Ovary (tissue), 10 donors: ENCODE measurements at places on chromosomes 5 and 9.

DNA sequence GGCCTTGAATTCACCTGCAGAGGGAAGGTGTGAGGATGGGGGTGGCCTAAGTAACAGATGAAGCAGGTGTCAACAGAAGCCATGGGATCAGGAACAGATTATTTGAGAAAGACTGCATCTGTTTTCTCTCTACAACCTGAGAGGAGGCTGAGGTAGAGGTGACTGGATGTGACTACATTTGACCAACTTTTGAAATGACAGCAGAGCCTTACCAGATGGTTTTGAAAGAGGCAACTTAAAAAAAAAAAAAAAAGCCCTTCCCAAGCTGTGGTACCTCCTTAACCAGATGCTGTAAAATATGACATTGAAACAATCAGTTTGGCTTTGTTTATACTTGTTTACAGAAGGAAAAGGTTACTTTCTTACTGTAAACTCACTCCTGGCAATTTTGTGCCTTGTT lies 108.6 kb downstream of the TRIO start:
- DNase-seq = no peak
- H3K4me1 ChIP-seq = peaks cover 5% of the 10 kb centered on the region
- no peak overlapping the region for H3K4me3 ChIP-seq
- no peaks in the 10 kb centered on the region for H3K36me3 ChIP-seq
- no peak overlapping the region for H3K27ac ChIP-seq

- H3K4me1 ChIP-seq = peaks cover 6% of the 10 kb centered on the region
- no peak overlapping the region for H3K27ac ChIP-seq
- H3K4me3 ChIP-seq = no peak overlapping the region
- peaks cover 12% of the 10 kb centered on the region for H3K27me3 ChIP-seq
Observed at GRCh38 chr9:130940693-130941576, 1.9 kb upstream of the FIBCD1 start.

DNA sequence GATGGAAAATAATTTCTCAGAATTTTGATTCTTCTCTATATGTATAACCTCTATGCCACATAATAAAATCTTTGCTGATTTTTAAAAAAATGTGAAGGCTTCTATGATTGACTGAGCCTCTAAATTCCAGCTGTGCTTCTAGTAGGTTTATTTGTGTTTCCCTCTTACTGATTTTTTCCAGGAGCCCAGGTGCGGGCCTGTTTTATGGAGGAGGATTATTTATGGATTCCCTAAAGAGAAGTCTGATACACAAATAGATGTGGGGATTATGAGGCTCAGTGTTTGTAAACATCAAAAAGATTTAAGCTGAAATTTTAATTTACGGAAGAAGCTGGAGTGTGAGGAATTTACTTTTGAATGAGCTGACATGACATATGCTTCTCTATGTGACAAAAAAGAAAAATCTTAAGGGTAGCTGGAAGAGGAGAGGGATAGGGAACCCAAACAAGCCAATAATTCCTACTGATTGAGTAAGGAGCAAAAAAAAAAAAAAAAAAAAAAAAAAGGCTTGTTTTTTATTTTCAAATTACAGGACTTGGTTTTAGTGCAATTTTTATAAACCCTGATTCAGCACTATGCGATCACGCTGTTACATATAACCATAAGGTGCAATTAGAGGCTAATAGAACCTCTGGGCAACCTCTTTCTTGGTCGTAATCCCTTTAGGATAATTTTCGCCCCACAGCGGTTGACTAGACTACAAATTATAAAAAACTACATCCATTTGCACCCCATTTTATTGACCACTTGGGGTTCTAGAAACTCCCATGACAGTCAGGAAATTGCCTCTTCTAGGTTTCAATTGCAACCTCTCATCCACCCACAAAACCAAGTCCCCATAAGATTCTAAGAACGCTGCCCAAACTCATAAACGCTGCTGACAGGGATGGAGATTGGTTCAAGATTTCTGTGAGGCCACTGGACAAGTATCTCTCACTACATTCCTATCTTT lies 44.4 kb upstream of the RAI14 start:
- no peak for DNase-seq
- no peaks in the 10 kb centered on the region for H3K27me3 ChIP-seq
- no peaks in the 10 kb centered on the region for H3K4me1 ChIP-seq
- no peak overlapping the region for H3K4me3 ChIP-seq
- H3K27ac ChIP-seq = no peak overlapping the region

GRCh38 chr5:177475563-177476427 lies 2.4 kb upstream of the DBN1 start:
- no peak for DNase-seq
- no peaks in the 10 kb centered on the region for H3K36me3 ChIP-seq
- no peaks in the 10 kb centered on the region for H3K27me3 ChIP-seq
- no peak overlapping the region for H3K4me3 ChIP-seq
- peak overlapping the region; percentile 30 for H3K27ac ChIP-seq

- no peaks in the 10 kb centered on the region for H3K27me3 ChIP-seq
- DNase-seq = no peak
- no peaks in the 10 kb centered on the region for H3K36me3 ChIP-seq
- H3K27ac ChIP-seq = no peak overlapping the region
- H3K4me1 ChIP-seq = no peaks in the 10 kb centered on the region
Observed at GRCh38 chr5:127316011-127316410, 25.4 kb downstream of the MEGF10 start.

DNA sequence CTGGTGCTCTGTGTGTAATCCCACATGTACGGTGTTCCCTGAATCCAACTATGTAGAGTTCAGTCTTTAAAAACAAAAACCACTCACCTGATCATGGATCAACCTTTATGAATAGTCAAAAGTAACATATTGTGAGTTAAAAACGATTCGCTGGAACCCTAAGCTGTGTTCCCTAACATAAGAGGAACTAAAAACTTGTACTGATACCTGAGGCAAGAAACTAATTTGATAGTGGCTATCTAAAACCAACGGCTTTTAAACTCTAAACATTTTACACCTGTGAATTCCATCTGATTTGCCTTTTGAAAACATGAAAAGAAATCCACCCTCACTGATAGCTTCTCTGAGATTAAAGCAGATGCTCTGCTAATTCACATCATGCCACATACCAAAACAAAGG lies 101.5 kb downstream of the DEPDC1B start:
- no peak overlapping the region for H3K4me3 ChIP-seq
- no peaks in the 10 kb centered on the region for H3K27me3 ChIP-seq
- H3K4me1 ChIP-seq = no peaks in the 10 kb centered on the region
- no peaks in the 10 kb centered on the region for H3K36me3 ChIP-seq
- no peak for DNase-seq
- H3K27ac ChIP-seq = no peak overlapping the region

DNA sequence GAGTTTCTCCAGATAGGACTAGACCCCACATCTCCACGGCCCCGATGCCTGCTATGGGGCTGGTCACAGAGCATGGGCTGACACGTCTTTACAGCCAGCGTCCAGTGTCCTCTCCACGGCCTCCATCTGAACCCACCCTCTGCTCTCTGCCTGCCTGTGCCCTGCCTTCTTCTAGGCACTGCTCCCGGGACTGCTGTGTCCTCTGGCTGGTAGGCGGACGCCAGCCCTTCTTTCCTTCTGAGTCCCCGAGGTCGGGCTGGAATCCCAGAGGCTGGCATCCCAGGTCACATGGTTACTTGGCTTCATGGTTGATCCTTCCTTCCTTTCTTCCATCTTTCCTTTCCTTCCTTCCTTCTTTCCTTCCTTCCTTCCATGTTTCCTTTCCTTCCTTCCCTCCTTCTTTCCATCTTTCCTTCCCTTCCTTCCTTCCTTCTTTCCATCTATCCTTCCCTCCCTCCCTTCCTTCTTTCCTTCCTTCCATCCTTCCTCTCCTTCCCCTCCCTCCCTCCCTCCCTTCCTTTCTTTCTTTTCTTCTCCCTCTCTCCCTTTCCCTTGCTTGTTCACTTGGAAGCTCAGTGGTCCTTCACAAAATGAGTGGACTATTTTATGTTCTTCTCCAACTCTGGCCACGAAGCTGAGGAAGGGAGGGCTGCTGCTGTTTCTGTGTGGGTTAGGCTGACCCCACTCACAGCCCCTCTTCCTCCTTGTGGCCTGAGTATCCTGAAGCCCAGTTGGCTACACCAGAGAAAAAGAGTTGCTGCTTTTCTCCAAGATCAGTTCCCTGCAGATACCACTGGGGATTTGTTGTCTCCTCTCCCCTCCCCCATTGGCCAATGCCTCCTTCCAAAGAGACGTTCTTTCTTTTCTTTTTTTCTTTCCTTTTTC lies 66.8 kb upstream of the NEURL1B start:
- no peak overlapping the region for H3K4me3 ChIP-seq
- H3K27me3 ChIP-seq = no peaks in the 10 kb centered on the region
- H3K36me3 ChIP-seq = no peaks in the 10 kb centered on the region
- no peak overlapping the region for H3K27ac ChIP-seq
- peaks cover 7% of the 10 kb centered on the region for H3K4me1 ChIP-seq

DNA sequence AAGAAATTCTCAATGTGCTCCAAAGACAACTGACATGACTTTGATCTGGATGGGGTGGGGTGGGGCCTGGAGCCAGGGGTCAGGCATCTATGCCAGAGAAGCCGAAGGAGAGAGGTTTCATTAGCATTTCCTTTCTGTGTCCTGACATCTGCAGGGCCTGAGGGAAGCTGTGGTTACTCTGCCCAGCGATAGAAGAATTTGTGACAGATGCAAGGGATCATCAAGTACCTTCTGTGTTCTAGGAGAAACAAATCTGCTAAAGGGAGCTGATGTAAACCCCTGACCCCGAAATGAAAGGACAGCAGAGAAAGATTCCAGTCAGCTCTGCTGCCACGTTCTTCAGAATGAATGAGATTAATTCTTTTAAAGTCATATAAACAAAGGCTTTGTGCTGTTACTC lies 335.7 kb downstream of the PRELID2 start:
- H3K4me1 ChIP-seq = no peaks in the 10 kb centered on the region
- no peaks in the 10 kb centered on the region for H3K27me3 ChIP-seq

GRCh38 chr5:122454541-122454940 lies 142.5 kb downstream of the SNCAIP start:
- H3K36me3 ChIP-seq = no peaks in the 10 kb centered on the region
- no peak for DNase-seq
- H3K27me3 ChIP-seq = no peaks in the 10 kb centered on the region
- peaks cover 12% of the 10 kb centered on the region for H3K4me1 ChIP-seq
- H3K4me3 ChIP-seq = no peak overlapping the region

DNA sequence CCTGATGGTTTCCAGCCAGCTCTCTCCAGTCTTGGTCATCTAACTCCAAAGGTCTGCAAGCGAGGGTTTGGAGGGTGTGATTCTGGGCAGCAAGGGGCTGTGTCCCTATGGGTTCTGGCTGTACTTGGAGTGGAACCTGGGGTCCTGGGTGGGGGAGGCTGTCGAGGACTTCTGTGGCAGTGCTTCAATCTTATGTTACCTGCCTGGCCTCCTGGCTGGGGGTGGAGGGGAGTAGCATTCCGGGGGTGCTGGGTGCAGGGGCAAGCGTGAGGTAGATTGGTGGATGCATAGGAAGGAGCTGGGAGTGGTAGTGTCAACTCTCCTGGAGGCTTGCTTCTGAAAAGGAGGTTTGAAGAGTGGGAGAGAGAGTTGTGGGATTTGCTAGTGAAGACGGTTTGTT lies 143.4 kb downstream of the HSPA4 start:
- H3K27ac ChIP-seq = no peak overlapping the region
- DNase-seq = no peak
- H3K36me3 ChIP-seq = no peaks in the 10 kb centered on the region
- no peaks in the 10 kb centered on the region for H3K4me1 ChIP-seq
- H3K27me3 ChIP-seq = no peaks in the 10 kb centered on the region
- no peak overlapping the region for H3K4me3 ChIP-seq

DNA sequence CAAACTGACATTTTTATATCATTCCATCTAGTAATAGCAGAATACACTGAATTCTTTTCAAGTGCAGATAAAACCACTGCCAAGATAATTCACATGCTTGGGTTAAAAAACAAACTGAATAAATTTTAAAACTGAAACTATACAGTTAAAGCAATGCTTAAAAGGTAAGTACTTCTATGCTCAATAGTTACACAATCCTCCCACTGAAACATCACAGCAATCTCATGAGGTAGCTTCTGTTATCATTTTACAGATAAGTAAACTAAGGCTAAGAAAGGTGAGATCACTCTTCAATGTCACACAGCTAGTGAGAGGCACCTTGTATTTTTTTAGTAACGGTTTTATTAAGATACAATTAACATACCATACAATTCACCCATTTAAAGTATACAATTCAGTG lies 13.4 kb upstream of the GOLGA1 start:
- no peaks in the 10 kb centered on the region for H3K4me1 ChIP-seq
- no peak for DNase-seq
- no peaks in the 10 kb centered on the region for H3K36me3 ChIP-seq
- no peaks in the 10 kb centered on the region for H3K27me3 ChIP-seq
- H3K4me3 ChIP-seq = no peak overlapping the region

DNA sequence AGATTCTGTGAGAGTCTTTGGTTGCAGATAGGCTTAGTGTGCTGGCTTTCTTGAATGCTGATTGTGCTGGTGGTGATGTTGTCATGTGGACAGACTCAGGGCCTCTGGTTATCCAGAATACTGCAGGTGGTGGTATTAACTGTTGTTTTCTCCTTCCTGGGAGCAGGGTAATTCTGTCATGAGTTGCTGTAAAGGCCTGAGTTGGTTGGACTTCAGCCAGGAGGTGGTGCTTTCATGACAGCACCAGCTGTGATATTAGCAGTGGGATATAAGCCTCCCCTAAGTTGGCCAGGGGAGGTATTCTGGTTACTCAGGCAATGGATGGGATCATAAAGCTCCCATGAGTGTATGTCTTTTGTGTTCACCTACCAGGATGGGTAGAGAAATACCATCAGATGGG lies 16.4 kb upstream of the RNF180 start:
- H3K27ac ChIP-seq = no peak overlapping the region
- no peak for DNase-seq
- H3K4me3 ChIP-seq = no peak overlapping the region
- H3K4me1 ChIP-seq = peaks cover 3% of the 10 kb centered on the region
- H3K27me3 ChIP-seq = no peaks in the 10 kb centered on the region

GRCh38 chr9:7315746-7316145 lies 483.8 kb downstream of the DMAC1 start:
- H3K36me3 ChIP-seq = no peaks in the 10 kb centered on the region
- H3K27me3 ChIP-seq = no peaks in the 10 kb centered on the region
- H3K4me3 ChIP-seq = no peak overlapping the region
- no peak for DNase-seq
- no peaks in the 10 kb centered on the region for H3K4me1 ChIP-seq

- no peaks in the 10 kb centered on the region for H3K27me3 ChIP-seq
- DNase-seq = no peak
- no peaks in the 10 kb centered on the region for H3K4me1 ChIP-seq
- no peak overlapping the region for H3K27ac ChIP-seq
- no peak overlapping the region for H3K4me3 ChIP-seq
- H3K36me3 ChIP-seq = no peaks in the 10 kb centered on the region
Observed at GRCh38 chr9:91580136-91580535, 156.5 kb upstream of the NFIL3 start.

- no peaks in the 10 kb centered on the region for H3K27me3 ChIP-seq
- H3K27ac ChIP-seq = no peak overlapping the region
- H3K4me1 ChIP-seq = no peaks in the 10 kb centered on the region
- DNase-seq = no peak
- no peaks in the 10 kb centered on the region for H3K36me3 ChIP-seq
Observed at GRCh38 chr5:27568811-27569210, 530.4 kb upstream of the CDH9 start.

- H3K27me3 ChIP-seq = no peaks in the 10 kb centered on the region
- H3K36me3 ChIP-seq = no peaks in the 10 kb centered on the region
- peaks cover 33% of the 10 kb centered on the region for H3K4me1 ChIP-seq
- H3K4me3 ChIP-seq = no peak overlapping the region
- no peak overlapping the region for H3K27ac ChIP-seq
Observed at GRCh38 chr5:172876578-172876977, 42.5 kb downstream of the ERGIC1 start.

GRCh38 chr5:56169281-56169680 lies 63.8 kb downstream of the ANKRD55 start:
- no peaks in the 10 kb centered on the region for H3K36me3 ChIP-seq
- H3K27me3 ChIP-seq = no peaks in the 10 kb centered on the region
- no peak overlapping the region for H3K27ac ChIP-seq

- no peak overlapping the region for H3K4me3 ChIP-seq
- no peak for DNase-seq
- H3K27ac ChIP-seq = no peak overlapping the region
- H3K27me3 ChIP-seq = peaks cover 4% of the 10 kb centered on the region
- peaks cover 6% of the 10 kb centered on the region for H3K4me1 ChIP-seq
Observed at GRCh38 chr9:77016121-77016525, 3.3 kb upstream of the FOXB2 start.
